Epithelial cell of esophagus (primary cell): ENCODE measurements at places on chromosomes 6 and 20.

DNA sequence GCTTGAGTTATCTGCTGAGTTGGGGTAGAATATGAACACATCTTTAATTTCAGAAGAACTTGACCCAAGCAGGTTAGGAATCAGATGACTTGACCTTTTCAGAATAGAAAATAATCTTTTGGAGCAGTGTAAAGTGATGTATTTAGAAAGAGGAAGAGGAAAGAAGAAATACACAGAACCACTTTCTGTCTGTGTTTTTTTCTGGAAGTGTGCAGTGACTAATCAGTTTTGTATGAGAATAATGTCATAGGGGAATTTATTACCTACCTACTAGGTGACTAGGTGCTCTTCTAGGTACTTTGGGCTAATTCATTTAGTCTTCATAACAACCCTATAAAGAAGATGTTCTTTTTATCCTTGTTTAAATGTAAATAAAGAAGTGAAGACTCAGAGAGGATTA is 3.0 kb downstream of the PPP1R14C start:
- DNase-seq = peak; percentile 66

DNA sequence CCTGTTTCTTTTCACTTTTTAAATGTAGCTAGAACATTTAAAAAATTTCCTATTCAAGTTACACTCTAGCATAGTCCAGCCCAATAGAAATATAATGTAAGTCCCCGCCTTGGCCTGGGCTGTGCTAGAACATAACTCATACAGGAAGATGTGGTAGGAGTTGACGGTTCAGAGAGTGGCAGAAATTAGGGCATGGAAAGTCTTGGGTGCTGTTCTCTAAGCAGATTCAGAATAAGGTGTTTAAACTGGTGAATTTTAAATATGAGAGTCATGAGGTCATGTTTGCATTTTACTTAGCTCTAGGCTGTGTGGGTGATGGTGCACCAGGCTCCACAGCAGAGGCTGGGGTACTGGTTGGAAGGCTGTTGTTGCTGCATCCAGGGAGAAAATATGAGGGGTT is 256.5 kb downstream of the FARS2 start:
- no peak for DNase-seq

DNA sequence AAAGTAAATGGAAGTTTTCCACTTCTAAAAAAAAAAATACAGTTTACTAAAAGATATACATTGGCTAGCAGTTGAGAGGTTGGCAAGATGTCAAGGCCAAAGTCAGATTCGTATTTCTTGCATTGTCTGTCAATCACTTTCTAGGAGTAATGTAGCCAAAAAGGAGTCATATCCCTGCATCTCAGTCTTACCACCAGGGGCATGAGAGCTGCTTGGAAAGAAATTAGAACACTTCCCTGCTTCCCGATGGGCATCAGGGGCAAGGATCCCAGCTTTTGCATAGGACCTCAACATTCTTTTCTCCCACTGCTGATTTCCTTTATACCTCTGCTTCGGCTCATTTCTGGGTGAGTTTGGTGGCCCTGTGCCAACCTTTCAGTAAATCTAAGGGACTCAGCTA is 581.0 kb upstream of the MAP3K7 start:
- DNase-seq = peak; percentile 9

DNA sequence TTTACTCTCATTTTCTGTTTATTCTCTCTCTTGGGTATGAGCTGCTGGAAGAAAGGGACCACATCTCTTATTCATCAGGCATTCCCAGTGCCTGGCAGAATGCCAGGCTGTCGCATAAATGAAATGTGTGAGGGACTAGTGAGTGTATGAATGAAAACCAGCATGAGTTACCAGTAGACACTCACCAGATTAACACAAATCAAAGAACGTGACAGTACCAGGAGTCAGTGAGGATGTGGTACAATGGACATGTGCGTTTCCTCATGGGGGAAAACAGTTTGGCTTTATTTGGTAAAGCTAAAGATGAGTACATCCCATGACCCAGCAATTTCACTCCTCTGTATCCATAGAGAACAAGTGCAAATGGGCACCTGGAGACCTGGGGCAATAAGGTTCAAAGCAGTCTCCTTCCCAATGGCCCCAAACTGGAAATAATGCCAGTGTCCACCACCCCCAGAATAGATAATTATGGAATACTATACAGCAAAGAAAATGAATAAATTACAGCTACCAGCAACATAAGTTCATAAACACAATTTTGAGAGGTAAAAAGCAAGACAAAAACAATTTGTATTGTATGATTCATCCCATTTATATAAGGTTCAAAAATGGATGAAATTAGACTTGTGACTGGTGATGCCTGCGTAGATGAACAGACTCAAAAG is 93.3 kb downstream of the CDH22 start:
- DNase-seq = no peak

- DNase-seq = peak; percentile 34
These were observed 557.9 kb upstream of the ID4 start for GRCh38 chr6:19279273-19279684.

GRCh38 chr6:129699659-129700058 is 10.3 kb downstream of the ARHGAP18 start:
- DNase-seq = no peak

GRCh38 chr6:109202409-109203264 is 107.3 kb downstream of the CEP57L1 start:
- peak; percentile 76 for DNase-seq

DNA sequence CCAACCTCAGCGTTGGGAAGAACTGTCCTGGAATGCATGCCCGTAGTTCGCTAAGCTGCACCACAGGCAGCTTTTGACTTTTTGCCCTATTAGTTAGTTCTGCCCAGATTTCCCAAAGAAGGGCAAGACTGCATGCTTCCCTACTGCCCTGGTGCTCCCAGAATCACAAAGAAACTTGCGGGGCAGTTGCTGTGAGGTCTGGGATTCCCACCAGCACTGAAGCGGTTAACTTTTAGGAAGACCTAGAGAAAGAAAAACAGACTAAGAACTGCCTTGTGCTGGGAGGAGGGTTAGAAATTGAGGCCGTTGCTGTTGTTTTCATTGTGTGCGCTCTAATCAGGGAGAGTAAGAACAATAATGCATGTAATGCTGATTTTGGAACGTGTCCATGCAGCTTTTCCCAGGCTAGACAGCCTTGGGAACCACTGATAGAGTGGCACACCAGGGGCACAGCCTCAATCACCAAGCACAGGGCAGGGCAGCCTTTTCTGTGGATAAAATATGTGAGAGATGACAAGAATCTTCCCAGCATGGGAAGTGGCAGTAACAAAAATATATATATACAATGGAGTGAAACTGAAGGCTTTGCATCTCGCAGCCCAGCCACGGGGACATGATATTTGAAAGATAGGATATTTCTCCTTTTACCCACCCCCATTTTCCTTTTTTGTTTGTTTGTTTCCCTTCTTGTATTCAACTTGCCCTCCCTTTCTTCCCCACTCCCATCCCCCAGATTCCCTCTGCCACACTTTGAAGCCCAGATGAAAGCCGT is 137.7 kb upstream of the HEY2 start:
- no peak for DNase-seq

DNA sequence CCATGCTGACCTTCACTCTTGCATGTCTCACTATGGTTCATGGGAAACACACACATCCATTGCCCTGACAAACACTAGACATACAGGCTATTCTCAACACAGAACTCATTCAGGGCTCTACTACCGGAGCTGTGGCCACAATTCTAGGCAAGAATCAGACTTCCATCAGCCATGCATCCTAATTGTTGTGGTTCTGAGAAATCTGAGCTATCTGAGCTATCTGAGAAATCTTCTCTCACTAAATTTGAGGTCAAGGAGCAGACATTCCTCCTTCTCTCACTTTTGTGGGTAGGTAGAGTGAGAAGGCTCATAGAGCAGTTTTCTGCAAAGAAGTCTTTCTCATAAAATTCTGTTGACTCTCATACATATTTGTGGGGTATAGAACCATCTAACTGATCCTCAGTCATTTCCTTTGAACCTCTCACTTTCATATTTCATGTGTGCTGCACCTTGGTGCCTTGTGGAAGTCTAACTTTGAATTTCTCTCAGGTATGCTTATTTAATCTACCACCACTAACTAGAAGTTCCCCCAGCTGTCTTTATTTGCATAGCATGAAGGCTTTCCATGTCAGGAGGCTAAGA is 43.6 kb downstream of the ADGRF1 start:
- no peak for DNase-seq

GRCh38 chr20:15415908-15416307 is 1078.5 kb upstream of the FLRT3 start:
- no peak for DNase-seq

GRCh38 chr6:53464927-53465460 is 79.9 kb downstream of the GCLC start:
- peak; percentile 17 for DNase-seq

DNA sequence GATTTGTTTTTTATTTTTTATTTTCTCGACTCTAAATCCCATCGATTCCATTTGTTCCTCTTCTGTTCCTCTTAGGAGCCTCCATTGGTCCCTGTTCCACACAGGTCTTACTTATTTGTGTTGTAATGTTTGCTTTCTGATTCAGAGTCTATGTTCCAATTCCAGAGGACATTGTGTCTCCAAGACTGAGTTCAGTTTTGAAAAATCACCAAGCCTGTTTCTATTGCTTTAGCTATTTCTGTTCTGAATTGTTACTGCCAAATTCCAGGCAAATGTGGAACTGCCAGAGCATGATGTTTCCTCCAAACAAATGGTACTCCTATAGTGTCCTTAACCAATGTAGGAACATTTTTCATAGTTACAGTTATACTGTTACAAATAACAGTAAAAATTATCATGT is 270.9 kb upstream of the SPTLC3 start:
- no peak for DNase-seq
